ENCODE measurements at places on chromosomes 3 and 15.
A peak's percentile ranks its signal among the peaks of the same experiment; 100 is the strongest.

GRCh38 chr15:77347197-77347596 is 72.7 kb downstream of the PEAK1 start:
- no peak for DNase-seq

GRCh38 chr15:74724570-74725224 is 631 bp downstream of the CYP1A1 start:
- DNase-seq, result no peak

GRCh38 chr15:31032961-31033371 is 41.5 kb upstream of the MTMR10 start:
- DNase-seq, result no peak

DNA sequence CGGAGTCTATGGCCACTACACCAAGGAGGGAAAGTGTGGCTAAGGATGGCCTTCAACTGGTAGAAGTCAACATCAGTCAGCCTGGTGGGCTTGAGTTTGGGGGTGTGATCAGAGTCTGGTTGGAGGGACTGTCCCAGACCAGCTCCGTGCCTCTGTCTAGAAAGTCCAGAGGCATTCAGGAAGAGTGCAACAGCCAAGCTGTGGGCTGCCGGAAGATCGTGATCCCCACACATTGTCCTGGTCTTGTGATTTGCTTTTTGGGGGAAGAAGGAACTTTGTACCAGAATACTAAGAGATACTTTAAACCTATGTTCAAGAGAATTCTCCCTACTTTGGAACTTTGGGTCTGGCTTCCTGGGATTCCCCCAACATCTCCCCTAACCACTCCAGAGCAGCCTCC is 47.8 kb upstream of the VPS8 start:
- DNase-seq, result no peak

GRCh38 chr3:106068795-106069194 is 200.0 kb upstream of the CBLB start:
- DNase-seq, result no peak

DNA sequence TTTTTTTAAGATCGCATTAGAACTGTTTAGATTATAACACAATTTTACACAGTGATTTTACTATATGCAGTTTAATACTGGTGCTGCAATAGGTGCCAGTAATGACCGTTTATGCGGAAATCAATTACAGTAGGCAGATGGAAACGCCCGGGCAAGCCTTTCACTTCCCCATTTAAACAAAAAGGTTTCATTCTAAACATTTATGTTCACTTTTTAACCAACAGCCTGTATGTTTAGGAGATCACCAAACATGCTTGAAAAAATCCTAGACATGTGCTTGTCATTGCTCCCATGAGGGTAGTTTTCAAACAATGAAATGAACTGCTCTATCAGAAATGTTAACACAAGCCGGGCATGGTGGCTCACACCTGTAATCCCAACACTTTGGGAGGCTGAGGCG is 2.7 kb downstream of the BNIP2 start:
- DNase-seq, result peak; percentile 65

DNA sequence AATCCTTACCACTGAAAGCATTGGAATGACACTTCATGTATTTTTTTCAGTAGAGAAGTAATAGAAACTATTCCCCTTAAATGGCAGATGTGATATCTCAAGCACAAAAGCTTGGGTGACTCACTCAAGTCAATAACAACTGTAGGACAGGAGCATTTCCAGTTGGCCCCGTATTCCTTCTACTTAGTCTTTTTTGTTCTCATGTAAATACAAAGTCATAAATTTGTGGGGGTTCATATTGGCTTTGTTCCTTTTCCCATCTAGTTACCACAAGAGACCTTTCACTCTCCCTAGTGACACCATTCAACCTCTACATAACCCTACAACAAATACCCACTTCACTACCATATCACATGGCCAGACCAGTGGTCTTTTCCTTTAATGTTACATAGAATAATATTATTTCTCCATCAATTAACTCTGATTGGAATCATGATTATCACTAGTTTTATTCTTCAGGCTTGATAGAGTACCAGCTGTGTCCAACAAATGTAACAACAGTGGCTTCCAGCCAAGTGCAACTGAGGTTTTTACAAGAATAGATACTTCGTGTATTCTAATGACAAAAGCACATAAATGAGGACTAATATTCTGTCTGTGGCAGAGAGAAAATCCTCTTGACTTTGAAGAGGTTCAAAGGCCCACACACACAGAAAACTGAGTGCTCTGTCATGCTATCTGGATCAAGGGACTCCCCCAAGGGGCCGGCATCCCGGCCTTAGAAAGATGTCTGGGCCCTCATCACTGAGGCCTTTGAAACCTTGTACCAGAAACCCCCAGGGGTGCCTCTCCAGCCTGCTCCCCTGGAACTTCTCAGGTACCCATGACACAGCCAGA is 94.0 kb upstream of the THBS1 start:
- no peak for DNase-seq

Data from suppressor macrophage (primary cell).